ENCODE measurements at places on chromosomes 6 and 20. TPM values are rescaled to one million over a fixed set of nuclear protein-coding genes. Genes with fewer than 3 reads are reported as not detected.

- no peak for DNase-seq
These were observed 159.6 kb upstream of the MYLIP start for GRCh38 chr6:15969236-15969778.

GRCh38 chr6:149855741-149856140 is 8.4 kb downstream of the LRP11 start:
- DNase-seq: no peak

GRCh38 chr20:10178727-10179313 is 39.8 kb upstream of the SNAP25 start:
- DNase-seq: no peak

DNA sequence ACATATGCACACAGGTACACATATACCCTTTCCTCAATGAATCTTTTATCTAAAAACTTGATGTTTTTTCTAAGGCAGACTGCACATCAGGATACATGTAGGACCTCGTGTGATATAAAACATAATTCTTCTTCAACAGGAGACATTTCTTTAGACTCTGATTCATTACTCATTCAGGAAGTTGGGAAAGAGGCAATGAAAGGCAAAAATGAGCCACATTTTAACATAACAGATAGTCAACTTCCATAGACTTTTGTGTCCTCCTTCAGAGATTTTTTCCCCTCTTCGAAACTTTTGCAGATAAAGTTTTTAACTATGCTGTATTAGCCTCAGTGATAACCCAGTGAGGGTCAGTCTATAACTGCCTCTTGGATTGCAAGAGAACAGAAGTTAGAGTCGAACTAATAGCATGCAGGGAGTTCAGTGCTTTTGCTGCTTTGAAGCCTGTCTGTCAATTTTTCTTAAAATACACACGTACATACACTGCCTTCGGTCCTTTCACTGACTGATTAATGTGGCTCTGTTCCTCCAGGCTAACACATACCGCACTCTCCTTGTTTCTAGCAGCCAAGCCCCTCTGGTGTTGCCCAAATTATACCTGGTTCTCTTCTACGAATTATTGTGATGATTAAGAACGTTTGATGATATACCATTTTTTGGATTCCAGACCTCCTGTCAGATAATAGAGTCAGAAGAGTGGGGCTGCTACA is 562.5 kb upstream of the MAP3K7 start:
- DNase-seq: no peak

DNA sequence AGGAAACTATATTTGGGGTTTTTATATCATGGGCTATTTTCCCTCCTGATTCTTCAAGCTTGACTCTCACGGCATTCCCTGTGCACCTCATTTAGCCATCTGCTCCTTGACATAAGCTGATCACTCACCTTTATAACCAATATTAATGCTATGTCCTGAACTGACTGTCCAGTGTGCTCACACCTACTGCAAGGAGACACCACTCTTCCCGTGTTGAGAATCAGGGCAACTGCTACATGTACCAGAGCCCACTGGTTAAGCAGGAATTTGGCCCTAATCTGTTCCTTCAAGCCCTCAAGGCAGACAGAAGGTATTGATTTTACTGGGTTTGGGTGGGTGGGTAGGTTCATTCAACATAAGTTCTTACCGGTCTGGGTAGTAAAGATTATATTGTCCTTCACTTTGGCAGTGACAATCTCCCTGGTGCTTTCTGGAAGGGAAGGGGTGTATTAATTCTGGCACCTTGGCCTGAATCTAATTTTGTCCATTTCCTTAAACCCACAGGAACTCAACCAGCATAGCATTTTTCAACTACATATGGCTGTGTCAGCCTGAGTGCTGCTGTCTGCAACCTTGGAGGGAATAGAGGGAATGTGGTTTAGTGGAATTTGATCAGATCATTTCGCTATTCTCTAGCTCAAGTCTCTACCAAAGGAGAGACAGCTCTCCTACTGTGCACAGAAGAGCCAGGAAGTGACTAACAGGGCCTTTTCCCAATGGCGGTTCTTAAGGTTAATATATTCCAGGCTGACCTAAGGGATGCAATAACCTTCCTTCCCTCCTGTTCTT is 293.2 kb downstream of the BTBD9 start:
- DNase-seq: no peak

Gene TRAPPC3L
- 0.24 TPM for total RNA-seq

DNA sequence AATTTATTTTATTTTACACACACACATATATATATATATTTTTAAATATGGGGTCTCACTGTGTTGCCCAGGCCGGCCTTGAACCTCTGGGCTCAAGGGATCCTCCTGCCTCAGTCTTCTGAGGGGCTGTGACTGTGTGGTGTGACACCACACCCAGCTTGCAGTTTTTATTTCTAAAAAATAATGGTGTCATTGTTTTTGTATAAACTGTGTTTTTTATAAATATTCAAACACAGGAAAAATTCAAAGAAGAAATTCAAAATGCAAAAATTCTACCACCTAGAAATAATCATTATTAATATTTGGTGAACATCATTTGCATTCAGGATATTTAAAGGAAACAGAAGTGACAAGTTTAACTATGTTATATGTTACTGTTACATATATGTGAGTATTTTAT is 3.1 kb downstream of the CCDC28A start:
- no peak for DNase-seq

- no peak for DNase-seq
These were observed 27.6 kb downstream of the RPRD1B start for GRCh38 chr20:38061109-38061508.

DNA sequence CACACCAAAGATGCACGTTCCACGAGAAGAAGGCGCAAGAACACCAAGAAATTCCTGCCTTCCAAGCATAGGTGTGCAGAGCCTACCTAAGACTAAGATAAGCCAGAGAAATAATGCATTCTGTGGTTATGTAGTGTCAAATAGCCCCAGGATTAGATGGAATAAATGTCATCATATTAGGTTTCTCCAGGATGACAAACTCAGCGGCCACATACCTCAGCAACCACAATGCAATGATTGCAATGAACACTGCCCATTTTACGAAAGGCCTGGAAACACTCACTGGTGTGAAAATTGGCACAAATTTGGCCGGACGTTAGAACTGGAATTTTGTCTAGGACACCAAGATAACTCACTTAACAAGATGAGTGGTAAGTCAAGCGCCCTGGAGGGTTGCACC is 129.7 kb downstream of the SLC22A3 start:
- no peak for DNase-seq

Gene HLA-F
- 51.6 TPM for total RNA-seq

- DNase-seq: no peak
These were observed 51.6 kb upstream of the FAM184A start for GRCh38 chr6:119129968-119130484.

DNA sequence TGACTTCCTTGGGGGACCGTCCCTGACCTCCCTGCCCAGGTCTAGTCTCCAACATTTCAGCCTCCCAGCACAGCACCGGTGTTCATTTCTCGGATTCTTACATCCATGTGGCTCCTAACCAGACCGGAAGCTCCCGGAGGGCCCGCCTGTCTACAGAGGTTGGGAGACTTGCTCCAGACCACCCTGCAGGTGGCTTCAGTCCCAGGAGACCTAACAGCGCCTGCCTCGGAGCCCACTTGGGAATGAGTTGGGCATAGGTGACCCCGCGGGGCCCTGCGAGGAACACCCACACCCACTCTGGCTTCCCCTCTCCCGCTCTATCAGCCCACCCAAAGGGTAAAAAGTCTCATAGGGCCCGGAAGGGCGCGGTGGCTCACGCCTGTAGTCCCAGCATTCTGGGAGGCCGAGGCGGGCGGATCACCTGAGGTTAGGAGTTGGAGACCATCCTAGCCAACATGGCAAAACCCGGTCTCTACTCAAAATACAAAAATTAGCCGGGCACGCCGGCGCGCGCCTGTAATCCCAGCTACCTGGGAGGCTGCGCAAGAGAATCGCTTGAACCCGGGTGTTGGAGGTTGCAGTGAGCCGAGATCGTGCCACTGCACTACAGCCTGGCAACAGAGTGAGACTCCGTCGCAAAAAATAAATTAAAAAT is 5.4 kb downstream of the DPPA5 start:
- no peak for DNase-seq

- no peak for DNase-seq
These were observed 110.6 kb downstream of the CDKAL1 start for GRCh38 chr6:20644667-20645370.

Gene COL21A1
- 9.2 TPM for total RNA-seq

DNA sequence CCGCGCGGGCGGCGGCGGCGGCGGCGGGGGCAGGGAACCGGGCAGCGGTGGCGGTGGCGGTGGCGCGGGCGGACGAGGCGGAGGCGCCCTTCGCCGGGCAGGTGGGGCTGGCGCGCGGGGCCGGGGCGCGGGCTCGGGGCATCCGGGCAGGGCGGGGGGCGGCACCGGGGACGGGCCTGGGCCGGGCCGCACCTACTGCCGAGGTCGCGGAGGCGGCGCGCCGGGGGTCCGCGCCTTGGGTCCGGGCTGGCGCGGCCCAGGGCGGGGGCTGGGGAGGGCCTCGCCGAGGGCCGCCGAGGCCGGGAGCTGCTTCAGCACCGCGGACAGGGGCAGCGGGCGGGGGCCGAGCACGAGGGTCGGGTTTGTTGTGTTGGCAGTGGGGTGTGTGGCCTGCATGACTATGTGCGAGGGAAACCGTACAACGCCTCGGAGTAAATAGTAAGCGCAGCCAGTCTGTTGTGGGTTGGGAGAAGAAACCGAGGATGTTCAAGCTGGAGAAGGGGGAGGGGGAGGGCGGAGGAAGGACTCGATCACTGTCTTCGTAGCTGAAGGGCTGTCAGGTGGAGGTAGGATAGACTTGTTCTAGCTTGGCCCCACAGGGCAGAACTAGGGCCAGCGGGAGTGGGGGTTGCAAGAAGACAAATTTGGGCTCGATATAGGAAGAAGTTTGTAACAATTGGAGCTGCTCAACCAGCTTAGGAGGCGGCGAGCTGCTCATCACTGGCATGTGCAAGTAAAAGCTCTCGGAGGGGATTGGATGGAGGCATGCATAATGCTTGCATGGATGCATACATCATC is 593 bp downstream of the MMP24 start:
- DNase-seq: peak; percentile 58

Gene SLCO4A1
- 35.5 TPM for total RNA-seq

GRCh38 chr6:25965058-25965457 is 2.5 kb downstream of the TRIM38 start:
- no peak for DNase-seq

Gene CLDN20
- total RNA-seq: not detected

DNA sequence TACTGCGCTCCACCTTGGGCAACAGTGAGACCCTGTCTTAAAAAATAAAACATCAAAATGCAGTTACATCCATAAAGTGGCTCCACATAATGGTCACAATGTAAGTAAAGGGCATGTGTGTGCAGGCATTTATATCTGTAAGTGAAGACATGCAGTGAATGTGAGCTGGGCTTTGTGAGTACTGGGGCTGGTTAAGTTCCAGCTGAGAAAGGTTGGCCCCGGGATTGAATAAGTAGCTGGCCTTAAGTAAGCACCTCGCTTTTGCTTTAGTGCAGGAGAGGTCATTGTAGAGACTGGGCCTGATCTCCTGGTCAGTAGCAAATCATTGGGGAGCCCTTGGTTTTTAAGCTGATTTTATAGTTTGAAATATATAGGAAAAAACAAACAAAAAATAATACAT is 8.0 kb downstream of the QKI start:
- no peak for DNase-seq

DNA sequence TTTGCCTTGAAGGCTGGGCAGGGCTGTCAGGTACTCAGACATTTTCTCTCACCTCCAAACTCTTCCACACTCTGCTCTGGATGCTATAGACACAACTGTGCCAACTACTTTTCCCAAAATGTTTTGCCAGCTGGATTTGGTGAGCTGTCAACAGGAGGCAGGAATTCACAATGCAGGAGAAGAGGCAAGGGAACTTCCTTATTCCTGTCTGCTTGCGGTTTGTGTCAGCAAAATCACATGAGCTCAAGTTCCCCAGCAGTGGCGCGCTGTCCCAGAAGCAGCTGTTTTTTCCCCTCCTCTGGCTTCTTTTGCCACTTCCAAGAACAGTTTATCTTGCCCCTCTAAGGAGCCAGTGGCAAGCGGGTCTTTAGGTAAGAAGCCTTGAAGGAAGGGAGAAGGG is 608.2 kb downstream of the PRKN start:
- peak; percentile 37 for DNase-seq

Gene RBM38
- 101 TPM for total RNA-seq

Gene NRN1
- total RNA-seq: 12.8 TPM

GRCh38 chr20:51409192-51409880 is 133.2 kb downstream of the NFATC2 start:
- no peak for DNase-seq

DNA sequence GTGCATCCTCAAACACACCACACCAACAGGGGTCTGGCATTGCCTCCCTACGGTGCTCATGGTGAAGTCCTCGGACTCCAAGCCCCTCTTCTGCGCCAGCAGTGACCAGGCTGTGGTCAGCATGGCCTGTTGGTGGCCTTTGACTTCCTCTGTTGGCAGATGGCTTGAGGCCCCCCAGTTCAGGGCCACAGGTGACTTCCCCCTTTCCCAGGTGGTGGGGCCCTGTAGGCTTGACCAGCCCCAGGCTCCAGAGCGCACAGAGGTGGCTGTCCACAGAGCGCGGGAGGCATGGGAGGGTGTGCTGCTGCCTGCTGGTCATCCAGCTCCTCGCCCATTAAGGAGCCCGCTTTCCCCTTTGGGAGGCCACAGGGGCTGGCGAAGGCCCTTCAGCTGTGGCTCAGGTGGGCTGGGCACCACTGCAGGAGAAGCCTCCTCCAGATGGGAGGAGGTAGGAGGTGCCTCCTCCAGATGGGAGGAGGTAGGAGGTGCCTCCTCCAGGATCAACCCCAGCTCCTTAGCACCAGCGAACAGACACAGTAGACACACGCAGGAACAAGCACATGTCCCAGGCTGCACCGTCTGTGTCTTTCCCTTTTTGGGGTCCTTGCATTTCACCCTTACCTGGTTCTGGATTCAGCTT is 52.1 kb upstream of the BHLHE23 start:
- DNase-seq: peak; percentile 7

Gene DLL1
- total RNA-seq: 19.0 TPM

Gene F13A1
- total RNA-seq: 371 TPM

Gene PRRT1
- 0.77 TPM for total RNA-seq

DNA sequence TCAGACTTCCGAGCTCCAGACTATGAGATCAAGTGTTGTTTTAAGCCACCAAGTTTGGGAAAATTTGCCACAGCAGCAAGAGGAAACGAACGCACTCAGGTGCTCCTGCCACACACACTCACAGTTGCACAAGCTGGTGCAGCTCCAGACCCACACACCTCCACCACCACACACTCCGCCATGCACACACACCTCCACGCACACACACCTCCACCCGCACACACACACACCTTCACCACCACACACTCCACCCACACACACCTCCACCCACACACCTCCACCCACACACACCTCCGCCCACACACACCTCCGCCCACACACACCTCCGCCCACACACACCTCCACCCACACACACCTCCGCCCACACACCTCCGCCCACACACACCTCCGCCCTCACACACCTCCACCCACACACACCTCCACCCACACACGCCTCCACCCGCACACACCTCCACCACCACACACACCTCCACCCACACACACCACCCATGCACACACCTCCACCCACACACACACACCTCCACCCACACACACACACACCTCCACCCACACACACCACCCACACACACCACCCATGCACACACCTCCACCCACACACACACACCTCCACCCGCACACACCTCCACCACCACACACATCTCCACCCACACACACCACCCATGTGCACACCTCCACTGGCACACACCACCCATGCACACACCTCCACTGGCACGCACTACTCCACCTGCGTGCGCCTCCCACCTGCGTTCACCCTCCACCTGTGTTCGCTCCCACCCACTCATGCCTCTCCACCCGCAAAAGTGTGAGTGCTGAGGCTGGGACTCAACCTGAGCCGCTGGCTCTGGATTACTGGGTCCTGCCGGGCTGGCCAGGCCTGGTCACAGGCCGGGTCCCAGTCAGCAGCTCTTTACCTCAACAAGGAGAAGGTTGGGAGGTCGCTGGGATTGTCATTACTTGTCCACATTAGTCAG is 175.6 kb downstream of the BMP7 start:
- no peak for DNase-seq

Gene SLC4A11
- total RNA-seq: 0.68 TPM

Gene TCP11
- total RNA-seq: not detected
